CD4-positive, alpha-beta memory T cell (primary cell): ENCODE measurements at places on chromosomes 3 and 15.
A peak's percentile ranks its signal among the peaks of the same experiment; 100 is the strongest.

- DNase-seq, result no peak
Measured at GRCh38 chr3:26256224-26256623, 366.3 kb upstream of the LRRC3B start.

DNA sequence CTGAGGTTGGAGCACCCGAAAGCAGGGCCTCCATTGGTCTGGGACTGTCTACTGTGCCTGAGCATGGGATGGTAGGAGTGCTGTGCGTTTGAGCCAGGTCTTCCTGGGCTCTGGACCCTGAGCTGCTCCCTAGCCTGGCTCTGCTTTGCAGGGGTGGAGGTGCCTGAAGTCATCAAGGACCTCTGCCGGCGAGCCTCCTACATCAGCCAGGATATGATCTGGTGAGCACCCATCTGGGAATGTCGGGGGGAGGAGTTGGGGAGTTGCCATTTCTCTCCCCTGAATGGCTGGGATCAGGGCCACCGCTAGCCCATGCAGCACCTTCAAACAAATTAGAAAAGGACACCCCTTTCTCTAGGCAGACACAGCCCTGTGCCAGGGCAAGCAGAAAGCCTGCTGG lies 20.7 kb downstream of the DUOX1 start:
- no peak for DNase-seq

DNA sequence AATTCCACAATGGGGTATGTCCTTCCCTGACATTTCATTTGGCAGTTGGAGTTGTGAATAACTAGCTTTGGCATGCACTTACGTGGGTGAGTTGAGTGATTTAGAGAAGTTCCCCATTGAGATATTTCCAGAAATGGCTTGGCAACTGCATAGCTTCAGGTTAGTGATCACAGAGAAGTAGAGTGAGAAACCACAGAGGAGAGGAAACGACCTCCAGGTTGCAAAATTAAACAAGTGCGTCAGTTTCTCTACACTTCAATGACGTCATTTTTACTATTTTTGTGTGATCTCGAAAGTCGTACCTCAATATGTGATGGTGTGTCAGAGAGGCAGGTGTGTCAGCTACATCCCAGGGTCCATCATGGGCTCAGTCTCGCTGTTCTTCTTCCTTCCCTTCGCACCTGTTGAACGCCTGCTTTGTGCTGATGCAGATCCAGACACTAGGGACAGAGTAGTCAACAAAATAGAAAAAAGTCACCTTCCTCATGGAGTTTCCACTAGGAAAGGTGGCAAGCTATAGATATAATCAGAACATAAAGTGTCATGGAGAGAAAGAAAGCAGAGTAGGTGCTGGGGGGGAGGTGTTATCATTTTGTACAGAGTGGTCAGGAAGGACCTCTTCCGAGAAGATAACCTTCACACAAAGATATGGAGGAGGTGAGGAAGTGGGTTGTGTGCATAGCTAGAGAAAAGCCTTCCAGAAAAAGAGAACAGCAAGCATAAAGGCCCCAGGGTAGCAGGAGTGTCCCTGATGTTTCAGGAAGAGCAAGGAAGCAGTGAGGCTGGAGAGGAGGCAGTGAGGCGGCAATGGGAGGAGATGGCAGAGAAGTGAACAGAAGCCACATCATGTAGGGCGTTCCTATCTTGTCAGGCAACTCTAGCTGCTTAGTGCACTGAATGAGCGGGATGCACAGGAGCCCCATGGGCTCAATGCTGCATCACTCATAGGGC lies 75.6 kb downstream of the MCTP2 start:
- peak; percentile 11 for DNase-seq

DNA sequence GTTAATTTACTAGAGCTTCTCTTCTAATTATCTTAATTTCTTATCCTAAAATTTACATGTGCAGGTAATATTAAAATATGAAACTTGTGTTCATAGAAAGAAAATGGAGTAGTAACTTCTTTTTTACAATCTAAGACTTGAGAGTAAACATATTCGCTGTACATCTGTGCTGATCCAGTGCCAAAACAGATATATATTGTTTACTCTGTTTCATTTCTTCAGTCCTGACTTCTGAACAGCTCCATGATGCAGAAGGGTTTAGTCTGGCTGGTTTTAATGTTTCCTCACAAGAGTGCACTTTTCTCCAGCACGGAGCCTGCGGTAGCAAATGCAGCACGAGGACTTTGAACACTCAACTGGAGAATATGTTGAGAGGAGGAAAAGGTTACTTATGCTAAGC lies 306.8 kb downstream of the EPHA3 start:
- DNase-seq, result no peak

GRCh38 chr15:67901922-67902321 lies 62.1 kb upstream of the RNU6-1 start:
- no peak for DNase-seq

DNA sequence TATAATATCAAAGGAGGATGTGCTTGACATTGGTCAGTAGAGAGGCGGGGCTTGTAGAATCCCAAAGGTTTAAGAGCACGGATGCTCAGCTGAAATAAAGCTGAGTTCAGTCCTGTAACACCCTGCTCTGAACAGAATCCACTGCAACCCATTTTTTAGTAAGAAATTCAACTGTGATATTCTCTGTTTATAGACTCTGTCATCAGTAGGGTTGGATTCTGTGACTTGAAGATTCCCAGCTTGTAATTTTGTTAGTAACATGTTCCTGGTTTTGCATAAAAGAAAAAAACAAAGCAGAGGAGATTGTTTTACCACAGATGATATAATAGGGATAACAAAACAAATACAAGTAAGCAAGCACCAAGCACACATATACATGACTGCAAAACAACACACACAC lies 324.6 kb upstream of the NR2F2 start:
- DNase-seq, result no peak

- peak; percentile 56 for DNase-seq
Measured at GRCh38 chr15:90095521-90095959, 6.7 kb downstream of the IDH2 start.

- DNase-seq, result no peak
Measured at GRCh38 chr3:30114918-30115317, 491.5 kb upstream of the TGFBR2 start.

DNA sequence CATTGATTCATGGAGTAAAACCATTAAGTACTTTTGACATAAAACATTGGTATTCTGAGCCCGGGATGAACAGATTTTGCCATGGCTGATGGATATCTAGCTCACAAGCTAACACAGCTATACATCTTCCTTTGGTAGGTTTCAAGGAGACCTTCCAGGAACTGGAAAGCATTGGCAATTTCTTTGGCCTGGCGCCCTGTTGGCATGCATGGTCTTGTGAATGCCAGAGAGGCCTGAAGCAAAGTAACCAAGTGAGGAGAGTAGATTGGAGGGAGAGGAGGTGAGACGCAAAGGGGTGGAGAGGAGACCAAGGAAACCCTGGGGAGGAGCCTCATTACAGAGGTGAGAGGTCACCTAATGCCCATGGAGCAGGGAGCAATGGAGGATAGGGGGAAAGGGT lies 67.2 kb downstream of the SQOR start:
- DNase-seq, result no peak

- no peak for DNase-seq
Measured at GRCh38 chr15:63354821-63355650, 26.6 kb downstream of the CA12 start.

- DNase-seq, result peak; percentile 1
Measured at GRCh38 chr3:96813820-96814650, at the start of gene EPHA6. TSS of gene EPHA6 (plus strand) at chr3:96814594.

DNA sequence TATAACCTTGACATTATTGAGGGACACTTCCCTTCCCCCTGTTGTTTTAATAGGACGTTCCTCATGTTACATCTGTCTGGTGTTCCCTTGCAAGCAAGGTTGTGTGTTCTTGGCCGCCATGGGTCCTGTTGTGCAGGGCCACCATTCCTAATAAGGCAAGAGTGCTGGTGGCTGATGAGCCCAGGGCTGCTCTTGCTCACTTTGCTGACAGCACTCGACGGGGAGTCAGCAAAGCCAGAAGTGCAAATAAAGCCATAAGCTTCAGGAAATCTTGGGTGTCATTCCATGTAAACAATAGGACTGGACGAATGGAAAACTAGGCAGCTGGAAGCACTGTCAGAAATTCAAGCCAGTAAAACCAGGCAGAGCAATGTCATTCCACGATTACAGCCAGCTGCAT lies 75.8 kb downstream of the SQOR start:
- no peak for DNase-seq

DNA sequence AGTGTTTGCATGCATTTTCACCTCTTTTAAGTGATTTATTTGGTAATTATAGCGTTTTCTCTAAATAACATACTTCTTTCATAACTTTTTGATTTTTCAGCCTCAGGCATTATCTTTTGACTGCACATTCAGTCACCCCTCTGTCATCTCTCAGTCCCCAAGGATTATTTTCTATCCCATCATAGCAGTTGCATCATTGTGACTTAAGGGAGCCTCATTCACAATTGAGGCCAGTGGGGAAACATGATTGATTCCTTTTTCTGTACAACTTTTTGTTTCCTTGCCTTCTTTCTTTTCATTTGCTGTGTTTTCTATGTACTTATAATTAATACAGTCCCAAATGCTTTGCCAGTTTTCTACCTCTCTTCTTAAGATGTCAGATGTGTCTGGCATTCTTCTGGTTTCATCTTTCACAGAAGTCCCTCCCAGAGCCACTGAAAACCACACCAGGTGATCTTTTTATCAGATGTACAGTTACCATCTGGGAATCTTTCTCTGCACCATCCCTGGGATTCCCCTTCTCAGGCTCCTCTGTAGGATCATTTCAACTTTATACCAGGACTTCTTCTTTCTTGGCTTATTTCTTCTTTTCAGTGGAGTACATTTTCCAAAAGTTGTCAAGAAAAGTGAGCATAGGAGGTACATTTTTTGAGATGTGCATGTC lies 151.4 kb downstream of the RAP2B start:
- no peak for DNase-seq

DNA sequence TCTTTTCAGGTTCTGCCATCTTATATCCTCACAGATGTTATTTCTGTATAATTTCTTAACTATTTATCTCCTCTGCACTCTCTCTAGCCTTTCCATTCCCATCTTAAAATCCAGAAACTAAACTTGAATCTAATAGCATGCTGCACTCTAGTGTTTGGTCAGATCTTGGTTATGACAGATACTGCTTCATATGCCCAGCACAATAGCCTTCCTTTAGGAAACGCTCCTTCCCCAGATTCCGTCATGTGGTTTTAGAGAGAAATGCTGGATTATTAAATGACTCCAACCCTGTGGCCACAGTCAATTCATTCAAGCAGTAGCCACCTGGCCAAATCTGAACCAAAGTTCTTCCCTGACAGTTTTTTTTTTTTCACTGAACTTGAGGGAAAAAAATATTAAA lies 19.4 kb downstream of the RASGRP1 start:
- no peak for DNase-seq

DNA sequence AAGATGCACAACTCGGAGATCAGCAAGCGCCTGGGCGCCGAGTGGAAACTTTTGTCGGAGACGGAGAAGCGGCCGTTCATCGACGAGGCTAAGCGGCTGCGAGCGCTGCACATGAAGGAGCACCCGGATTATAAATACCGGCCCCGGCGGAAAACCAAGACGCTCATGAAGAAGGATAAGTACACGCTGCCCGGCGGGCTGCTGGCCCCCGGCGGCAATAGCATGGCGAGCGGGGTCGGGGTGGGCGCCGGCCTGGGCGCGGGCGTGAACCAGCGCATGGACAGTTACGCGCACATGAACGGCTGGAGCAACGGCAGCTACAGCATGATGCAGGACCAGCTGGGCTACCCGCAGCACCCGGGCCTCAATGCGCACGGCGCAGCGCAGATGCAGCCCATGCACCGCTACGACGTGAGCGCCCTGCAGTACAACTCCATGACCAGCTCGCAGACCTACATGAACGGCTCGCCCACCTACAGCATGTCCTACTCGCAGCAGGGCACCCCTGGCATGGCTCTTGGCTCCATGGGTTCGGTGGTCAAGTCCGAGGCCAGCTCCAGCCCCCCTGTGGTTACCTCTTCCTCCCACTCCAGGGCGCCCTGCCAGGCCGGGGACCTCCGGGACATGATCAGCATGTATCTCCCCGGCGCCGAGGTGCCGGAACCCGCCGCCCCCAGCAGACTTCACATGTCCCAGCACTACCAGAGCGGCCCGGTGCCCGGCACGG lies 991 bp downstream of the SOX2 start:
- no peak for DNase-seq

DNA sequence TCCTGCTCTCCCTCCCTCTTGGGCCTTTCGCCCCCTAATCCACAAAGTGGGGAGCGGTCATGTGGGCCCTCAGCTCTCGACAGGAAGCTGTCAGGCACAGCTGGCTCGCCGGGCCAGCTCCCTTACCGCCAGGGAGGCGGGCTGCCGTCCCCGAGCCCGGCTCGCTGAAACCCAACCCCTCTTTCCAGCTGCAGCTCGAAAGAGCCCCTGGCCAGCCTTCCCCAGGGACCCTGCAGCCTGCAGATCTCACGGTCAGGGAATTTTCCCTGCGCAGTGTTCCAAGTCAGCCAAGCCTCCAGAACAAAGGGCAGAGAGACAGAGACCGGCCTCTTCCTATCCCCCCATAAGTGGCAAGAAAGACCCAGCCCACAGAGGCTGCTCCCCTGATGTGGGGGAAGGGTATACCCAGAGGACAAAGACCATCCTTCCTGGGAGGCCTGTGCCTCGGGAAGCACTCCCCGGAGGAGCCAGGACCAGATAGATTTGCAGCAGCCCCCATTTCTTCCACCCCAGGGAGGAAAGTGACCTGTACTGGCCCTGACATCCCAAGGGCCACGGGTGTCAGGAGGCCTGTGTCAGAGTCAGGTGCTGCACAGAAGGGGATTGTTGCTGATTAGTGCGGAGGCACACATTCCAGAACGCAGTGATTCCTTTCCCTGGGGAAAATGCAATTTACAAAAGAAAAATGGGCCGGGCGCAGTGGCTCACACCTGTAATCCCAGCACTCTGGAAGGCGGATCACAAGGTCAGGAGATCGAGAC lies 32.6 kb downstream of the MAGEF1 start:
- DNase-seq, result no peak

GRCh38 chr3:123312331-123313265 lies 110.9 kb downstream of the SEC22A start:
- DNase-seq, result no peak

DNA sequence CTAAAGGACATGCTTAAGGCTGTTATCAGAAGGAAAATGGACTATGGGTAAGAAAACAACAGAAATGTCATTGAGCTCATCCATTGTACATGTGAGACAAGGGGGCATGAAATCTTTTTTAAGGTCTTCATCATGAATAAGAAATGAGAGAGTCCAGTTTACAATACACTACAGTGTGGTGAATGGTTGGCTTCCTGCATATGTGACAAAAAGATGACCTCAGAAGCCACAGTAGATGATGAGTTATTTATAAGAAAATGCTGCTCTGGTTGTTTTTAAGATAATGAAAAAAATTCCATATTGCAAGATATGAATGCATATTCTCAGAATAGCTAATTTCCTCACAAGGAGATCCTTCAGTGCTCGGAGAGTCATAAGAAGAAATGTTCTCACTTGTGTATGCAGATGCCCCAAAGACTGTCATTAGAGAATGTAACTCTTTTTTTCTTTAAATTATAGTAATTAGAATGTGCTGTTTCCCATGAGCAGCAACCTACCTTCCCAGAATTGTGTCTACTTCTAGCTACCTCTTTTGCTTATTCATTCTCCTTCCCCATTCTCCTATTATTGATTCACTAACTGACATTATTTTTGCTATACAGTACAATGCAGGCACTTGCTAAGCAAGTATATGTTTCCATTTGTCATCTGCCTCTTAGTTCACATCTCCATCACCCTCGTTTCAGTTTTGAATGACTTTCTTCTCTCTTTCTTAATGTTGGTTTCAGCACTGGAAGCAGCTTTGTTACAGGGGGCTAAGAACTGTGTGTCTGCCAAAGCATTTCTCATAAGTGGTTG lies 152.0 kb upstream of the PEX5L start:
- DNase-seq, result no peak

- no peak for DNase-seq
Measured at GRCh38 chr3:59797533-59797932, 747.7 kb upstream of the CFAP20DC start.

- DNase-seq, result no peak
Measured at GRCh38 chr15:58552505-58553364, 120.9 kb downstream of the LIPC start.
